ENCODE measurements at places on chromosomes 16 and 17. TPM values are rescaled to one million over a fixed set of nuclear protein-coding genes. Genes with fewer than 3 reads are reported as not detected.

The XAF1 gene
- polyA plus RNA-seq, result 64.1 TPM

The CEP112 gene
- 0.92 TPM for polyA plus RNA-seq

The PYDC1 gene
- not detected for polyA plus RNA-seq

The NTN3 gene
- not detected for polyA plus RNA-seq

The DNAH2 gene
- not detected for polyA plus RNA-seq

GRCh38 chr16:15498427-15499175, 64.2 kb downstream of the BMERB1 start:
- no peak for DNase-seq
- no peak overlapping the region for H3K27ac ChIP-seq
- no peaks in the 10 kb centered on the region for H3K4me1 ChIP-seq
- H3K4me3 ChIP-seq, result no peak overlapping the region

- H3K36me3 ChIP-seq, result no peaks in the 10 kb centered on the region
- H3K4me1 ChIP-seq, result peaks cover 31% of the 10 kb centered on the region
- peak overlapping the region; percentile 63 for H3K27ac ChIP-seq
- H3K4me3 ChIP-seq, result no peak overlapping the region
- no peak for DNase-seq
Observed at GRCh38 chr17:10125531-10126275, 72.7 kb downstream of the GAS7 start.

DNA sequence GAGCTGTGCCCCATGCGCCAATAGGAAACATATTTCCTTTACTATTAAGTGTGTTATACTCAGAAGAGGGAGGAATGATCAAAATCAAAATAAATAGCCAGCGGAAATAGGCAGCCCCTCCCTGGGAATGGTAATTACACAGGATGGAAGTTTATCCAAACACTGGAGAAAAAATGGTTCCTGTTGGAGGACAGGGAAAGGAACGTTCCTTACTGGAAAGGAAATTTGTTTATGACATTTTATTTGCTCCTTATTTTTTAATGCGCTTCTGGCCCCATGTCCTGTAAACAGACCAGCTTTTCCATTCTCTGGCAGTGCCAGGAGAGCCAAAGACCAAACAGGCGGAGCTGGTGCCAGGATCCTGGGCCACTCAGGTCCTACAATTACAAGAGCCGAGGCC, 273.7 kb downstream of the SOX9 start:
- no peak overlapping the region for H3K4me3 ChIP-seq
- H3K36me3 ChIP-seq, result no peaks in the 10 kb centered on the region
- no peak overlapping the region for H3K27ac ChIP-seq
- DNase-seq, result no peak
- H3K27me3 ChIP-seq, result no peaks in the 10 kb centered on the region
- H3K4me1 ChIP-seq, result no peaks in the 10 kb centered on the region
